ENCODE measurements at places on chromosomes 6 and 20. TPM values are rescaled to one million over a fixed set of nuclear protein-coding genes. Genes with fewer than 3 reads are reported as not detected.

Gene VNN1
- total RNA-seq = 9.7 TPM

Gene MICB
- total RNA-seq = 1.2 TPM

Gene SLC4A11
- 0.56 TPM for total RNA-seq

Gene IL20RA
- 11.8 TPM for total RNA-seq

Gene OPN5
- total RNA-seq = not detected
